Psoas muscle (tissue), 8 donors: ENCODE measurements at places on chromosomes 12 and 14. TPM values are rescaled to one million over a fixed set of nuclear protein-coding genes. Genes with fewer than 3 reads are reported as not detected.

Gene ADAMTS20
- not detected for total RNA-seq

DNA sequence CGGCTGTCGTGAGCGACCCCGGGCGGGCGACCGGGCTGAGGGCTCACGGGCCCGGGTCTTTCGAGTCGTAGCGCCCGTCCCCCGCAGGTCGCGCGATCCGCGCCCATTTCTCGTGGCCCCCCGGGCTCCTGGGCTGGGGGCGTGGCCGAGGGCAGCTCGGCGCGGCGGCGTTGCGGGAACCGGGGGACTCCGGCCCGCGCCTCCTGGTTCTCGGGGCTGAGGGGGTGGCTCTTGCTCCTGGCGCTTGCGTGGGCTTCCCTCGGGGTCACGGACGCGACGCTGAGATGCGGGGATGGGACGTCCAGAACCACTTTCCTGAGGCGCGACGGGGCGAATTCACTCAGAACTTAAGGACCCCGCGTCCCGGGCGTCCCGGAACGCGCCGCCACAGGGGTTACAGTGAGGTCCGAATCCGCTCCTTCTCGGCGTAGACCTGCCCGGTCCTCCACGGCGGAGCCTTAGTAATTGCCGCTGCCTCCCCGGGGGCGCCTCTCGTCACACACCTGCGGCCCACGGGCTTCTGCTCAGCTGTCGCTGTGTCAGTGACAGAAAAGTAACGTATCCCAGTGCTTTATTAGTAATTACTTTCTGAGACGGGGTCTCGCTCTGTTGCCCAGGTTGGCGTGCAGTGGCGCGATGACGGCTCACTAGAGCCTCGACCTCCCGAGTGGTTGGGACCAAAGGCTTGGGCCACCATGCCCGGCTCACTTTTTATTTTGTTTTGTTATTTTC is 606 bp downstream of the EP400 start:
- peak overlapping the region; percentile 96 for H3K4me3 ChIP-seq
- no peaks in the 10 kb centered on the region for H3K27me3 ChIP-seq
- peaks cover 21% of the 10 kb centered on the region for H3K4me1 ChIP-seq
- H3K36me3 ChIP-seq = no peaks in the 10 kb centered on the region
- H3K27ac ChIP-seq = peak overlapping the region; percentile 71

GRCh38 chr12:55965240-55965639 is 602 bp downstream of the PMEL start:
- H3K27me3 ChIP-seq = no peaks in the 10 kb centered on the region
- H3K4me1 ChIP-seq = peaks cover 5% of the 10 kb centered on the region
- no peak overlapping the region for H3K27ac ChIP-seq
- DNase-seq = no peak
- H3K36me3 ChIP-seq = no peaks in the 10 kb centered on the region

DNA sequence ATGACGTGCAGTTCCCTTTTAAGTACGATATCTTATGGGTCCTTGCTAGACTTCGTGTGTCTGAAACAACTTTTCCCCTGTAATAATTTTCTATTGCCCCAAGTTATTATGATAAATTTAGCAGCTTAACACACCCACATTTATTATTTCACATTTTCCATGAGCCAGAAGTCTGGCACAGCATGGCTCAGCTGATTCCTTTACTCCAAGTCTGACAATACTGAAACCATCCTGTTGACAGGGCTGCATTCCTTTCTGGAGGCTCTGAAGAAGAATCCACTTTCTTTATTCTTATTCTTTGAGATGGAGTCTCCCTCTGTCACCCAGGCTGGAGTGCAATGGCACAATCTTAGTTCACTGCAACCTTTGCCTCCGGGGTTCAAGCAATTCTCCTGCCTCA is 80.9 kb downstream of the DENND5B start:
- DNase-seq = no peak
- no peaks in the 10 kb centered on the region for H3K27me3 ChIP-seq
- no peak overlapping the region for H3K27ac ChIP-seq
- no peak overlapping the region for H3K4me3 ChIP-seq
- no peaks in the 10 kb centered on the region for H3K36me3 ChIP-seq
